ENCODE measurements at places on chromosomes 4 and X. TPM values are rescaled to one million over a fixed set of nuclear protein-coding genes. Genes with fewer than 3 reads are reported as not detected.

DNA sequence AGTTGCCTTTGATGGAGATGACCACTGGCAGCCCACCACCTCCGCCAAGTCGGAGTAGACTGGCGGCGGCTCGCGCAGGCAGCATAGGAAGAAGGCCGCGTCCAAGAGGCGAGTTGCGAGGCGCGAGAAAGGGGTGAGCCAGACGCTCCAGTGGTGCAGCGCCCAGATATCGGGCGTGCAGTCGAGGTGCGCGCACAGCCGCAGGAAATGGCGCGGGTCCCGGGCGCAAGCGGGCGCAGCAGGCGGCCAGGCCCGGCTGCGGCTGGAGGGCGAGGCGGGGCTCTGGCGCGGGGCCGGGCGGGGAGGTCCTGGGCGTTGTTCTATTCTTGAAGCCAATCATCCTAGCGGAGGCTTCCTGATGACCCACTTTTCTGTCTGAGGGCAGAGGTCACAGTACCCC is 13.2 kb upstream of the PGRMC1 start:
- no peak for DNase-seq

DNA sequence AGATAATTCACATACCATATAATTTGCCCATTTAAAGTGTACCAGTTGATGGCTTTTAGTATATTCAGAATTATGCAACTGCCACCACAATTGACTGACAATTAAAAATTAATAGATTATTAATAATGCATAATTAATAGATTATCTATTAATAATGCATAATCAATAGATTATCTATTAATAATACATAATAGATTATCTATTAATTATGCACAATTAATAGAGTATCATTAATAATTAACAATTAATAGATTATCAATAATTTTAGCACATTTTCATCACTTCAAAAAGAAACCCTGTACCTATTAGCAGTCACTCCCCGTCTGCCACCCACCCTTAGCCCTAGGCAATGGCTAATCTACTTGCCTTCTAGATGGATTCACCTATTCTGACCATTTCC is 108.6 kb upstream of the NR3C2 start:
- DNase-seq, result no peak

GRCh38 chrX:10931976-10932375 is 179.2 kb upstream of the HCCS start:
- DNase-seq, result no peak

DNA sequence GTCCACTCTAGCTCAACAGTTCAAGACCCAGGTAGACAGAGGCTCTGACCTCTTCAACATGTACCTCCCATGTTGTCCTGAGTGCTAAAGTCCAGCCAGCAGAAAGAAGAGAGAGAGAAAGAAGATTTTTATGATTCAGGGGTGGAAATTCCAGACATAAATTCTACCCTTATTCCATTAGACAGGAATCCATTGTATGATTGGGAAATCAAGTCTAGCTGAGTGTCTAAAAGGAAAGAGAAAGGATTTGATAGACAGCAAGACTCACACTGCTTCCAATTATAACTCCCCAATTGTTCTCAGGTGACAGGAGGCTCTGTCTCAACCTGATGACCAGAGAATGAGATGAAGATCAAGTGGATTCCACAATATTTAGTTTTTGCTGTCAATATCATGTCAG is 27.9 kb upstream of the PGM2 start:
- DNase-seq, result no peak

DNA sequence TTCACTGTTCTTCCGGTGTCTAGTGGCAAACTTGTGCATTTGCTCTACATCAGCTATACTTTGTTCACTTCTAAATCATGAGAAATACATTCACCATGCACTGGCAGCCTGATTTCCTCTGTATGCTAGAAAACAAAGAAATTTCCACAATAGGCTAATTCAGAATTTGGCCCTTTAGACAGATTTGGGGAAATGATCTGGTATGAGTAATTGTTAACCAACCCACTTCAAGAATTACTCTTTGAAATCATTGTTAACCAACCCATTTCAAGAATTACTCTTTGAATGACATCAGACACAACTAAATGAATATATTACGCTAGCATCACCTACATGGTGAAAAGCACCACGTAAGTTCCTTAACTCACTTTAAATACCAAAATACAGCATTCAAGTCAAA is 14.6 kb downstream of the APBB2 start:
- DNase-seq, result no peak

DNA sequence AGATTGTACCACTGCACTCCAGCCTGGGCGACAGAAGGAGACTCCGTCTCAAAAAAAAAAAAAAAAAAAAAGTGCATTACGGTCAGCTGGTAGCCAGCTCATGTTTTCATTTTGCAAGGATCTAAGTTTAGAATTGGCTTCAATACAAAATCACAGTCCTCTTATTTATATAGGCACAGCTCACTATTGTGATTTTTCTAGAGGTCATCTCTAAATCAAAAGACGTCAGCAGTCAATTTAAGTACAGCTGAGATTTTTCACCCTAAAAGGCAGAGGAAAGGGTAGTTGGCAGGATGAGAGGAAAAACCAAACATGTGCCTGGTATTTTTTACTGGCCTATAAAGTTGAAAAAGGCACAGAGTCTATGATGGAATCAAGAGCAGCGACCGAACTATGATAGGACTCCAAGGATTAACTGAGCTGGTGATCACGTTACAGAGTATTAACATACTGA is 30.8 kb downstream of the ASB5 start:
- no peak for DNase-seq

- DNase-seq, result no peak
Measured at GRCh38 chr4:125390126-125390525, 75.4 kb downstream of the FAT4 start.

- DNase-seq, result no peak
Measured at GRCh38 chr4:61468024-61468720, 268.0 kb downstream of the ADGRL3 start.

- no peak for DNase-seq
Measured at GRCh38 chr4:158836002-158836369, 67.2 kb downstream of the FNIP2 start.

DNA sequence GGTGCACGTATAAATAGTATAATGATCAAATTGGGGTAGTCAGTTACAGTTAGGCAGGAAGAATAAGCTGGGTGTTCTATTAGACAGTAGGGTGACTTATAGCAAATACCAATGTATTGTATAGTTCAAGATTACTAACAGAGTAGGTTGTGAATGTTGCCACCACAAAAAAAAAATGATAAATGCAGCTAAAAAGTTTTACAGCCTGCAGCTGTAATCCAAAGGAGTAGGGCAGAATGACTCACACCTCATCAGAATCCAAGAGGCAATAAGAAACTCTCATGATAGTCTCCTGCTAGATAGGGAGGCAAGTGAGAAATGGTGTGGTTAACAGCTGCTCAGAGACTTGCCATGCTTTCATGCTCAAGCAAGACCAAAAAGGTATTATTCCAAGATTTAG is 19.6 kb upstream of the TCEAL4 start:
- DNase-seq, result no peak

DNA sequence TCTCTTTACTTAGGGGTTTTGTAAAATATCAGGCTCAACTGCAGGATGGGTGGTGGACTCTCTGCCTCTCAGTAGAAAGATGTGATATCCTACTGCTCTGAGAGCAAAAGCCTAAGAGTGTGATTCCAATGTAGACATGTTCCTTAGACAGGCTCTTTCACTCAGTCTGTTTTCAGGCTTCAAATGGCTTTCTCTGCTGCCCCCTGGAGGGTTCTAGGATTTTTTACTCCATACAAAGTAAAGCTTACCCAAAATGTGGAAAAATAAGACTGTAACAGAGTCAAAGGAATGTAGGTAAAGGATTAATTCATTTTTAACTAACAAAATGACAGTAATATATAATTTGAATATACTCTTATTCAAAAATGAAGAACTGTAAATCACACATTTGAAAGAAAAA is 32.1 kb downstream of the ZGRF1 start:
- DNase-seq, result peak; percentile 17

GRCh38 chr4:48756689-48757220 is 23.3 kb downstream of the FRYL start:
- no peak for DNase-seq

DNA sequence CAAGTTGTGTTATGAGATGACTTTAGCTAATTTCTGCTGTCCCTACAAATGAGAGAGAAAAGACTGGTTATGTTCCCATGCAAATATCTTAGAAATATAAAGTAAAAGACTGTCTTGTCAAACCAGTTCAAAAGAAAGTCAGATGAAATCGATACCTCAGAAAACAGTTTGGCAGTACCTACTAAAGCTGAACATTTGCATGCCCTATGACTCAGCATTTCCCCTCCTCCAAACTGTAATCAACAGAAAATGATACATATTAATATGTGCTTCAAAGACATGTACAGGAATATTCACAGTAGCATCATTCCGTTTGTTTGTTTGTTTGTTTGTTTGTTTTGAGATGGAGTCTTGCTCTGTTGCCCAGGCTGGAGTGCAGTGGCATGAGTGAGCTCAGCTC is 90.3 kb downstream of the ARX start:
- DNase-seq, result no peak

DNA sequence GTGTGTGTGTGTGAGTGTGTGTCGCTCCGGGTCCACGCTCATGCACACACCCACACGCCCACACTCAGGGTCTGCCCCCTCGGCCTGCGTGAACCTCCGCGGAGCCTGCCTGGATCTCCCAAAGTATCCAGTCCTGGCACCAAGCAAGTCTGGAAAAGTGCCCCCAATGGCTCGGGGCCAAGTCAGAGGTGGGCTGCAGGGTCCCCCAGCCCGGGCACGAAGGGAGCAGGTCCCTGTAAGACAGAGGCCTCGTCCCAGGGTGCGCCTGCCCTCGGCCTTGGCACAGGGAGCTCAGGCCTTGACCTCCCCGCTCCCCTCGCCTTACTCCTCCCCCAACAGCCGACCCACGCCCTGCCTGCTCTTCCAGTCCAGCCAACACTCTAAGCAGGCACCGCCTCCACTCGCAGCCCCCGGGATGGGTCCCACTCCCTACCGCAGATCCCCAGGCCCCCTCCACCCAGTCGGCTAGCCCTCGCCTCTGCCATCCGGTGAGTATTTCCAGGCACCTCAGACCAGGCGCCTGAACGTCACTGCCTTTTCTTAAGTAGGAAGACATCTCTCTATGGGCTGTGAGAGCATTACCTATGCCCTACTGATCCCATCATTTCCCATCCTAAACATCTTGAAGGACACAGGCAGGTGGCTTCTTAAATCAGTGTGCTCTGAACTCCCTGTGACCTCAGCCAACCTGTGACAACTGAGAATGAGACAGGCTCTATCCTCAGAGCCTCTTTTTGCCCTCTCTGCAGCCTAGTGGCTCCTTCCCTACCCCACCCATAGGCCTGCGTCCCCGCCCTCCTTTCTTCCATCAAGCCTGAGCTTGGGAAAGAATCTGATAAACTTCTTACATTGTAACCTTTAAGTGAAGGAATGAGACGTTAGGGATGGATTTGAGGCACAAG is 704 bp downstream of the FAM114A1 start:
- no peak for DNase-seq

DNA sequence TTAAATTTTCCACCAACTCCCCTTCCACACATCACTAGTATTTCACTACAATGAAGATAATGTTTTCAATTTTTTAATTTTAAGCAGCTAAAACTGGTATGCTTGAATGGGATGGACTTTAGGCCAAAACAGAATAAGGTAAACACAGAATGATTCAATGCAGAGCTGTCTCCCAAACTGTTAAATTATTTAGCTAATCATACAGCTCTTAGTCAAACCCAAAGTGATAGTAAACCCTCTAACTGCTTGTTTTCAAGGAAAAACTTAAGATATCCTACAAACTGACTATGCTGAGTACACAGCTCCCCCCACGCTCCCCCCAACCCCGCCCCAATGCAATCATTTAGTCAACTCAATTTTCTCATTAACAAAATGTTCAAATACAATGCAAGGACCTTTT is 30.2 kb downstream of the CNOT6L start:
- no peak for DNase-seq

DNA sequence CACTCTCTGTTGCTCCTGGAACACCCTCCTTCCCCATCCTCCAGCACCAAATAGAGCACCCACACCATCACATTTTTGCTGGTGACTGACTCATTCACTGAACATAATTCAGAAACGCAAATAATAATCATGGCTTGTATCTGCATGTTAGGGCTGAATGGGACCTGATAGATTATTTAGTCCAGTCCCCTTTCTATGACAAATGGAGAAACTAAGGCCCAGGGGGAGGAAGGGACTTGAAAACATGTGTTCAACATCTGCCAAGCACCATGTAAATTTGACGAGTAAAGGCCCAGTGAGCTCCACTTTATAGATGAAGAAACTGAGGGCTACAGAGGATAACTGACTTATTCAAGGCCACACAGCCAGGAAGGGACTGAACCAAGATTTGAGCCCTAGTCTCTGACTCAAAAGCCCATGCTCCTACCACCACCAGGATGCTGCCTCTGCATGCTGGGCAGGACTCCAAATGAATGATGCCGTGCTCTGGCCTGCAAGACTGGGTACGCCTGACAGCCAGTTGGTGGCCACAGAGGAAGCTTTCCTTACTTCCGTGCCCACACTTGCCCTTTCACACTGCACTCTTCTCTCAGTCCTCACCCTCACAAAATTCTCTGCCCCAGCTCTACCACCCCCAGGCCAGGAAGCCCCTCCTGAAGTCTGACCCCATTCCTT is 133.3 kb upstream of the PJA1 start:
- DNase-seq, result no peak

GRCh38 chr4:164819366-164819765 is 57.6 kb upstream of the APELA start:
- DNase-seq, result no peak

- DNase-seq, result no peak
Measured at GRCh38 chr4:188783175-188783574, 643.9 kb downstream of the TRIML1 start.

DNA sequence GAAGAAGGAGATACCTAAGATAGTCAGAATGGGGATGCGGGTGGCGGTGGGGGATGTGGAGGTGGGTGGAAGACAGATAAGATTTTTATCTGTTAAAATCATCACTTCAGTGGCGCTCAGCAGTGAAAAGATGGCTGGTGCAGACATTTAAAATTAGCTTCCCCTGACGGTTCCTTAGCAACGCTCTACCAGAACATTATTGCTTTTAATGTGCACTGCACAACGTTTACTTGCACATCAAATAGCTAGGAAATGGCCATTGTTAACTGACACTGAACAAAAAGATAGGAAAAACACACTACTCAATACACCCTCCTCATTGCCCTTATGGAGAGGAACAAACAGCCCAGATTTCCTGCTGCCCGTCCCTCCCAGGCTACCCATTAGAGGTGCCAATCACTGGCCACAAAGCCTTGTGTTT is 61.0 kb upstream of the FTHL17 start:
- DNase-seq, result no peak

DNA sequence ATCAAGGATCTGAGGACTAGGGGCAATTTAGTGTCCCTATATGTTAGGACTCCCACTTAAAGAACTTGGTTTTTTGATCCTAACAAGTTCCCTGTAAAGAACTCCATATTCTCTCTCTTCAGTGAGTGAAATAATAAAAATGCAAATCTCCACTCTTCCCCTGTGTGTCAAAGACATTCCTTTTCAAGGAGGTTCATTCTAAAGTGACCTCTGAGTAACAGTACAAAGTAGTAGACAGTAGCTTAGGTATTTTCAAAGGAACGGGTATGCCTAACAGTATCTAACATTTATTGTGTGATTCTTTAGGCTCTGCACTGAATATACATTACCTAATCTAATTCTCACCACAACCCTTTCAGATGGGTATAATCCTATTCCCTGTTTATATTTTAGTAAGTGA is 58.4 kb upstream of the SCOC start:
- no peak for DNase-seq

MAP9 gene
- total RNA-seq, result 9.9 TPM

CCDC110 gene
- 1.2 TPM for total RNA-seq

GABRE gene
- total RNA-seq, result not detected

GAGE13 gene
- not detected for total RNA-seq

USP11 gene
- total RNA-seq, result 85.6 TPM

TNMD gene
- total RNA-seq, result not detected

SRPK3 gene
- total RNA-seq, result not detected
